NCI-H1930 (cell line): ENCODE measurements at places on chromosomes 5 and 9.

DNA sequence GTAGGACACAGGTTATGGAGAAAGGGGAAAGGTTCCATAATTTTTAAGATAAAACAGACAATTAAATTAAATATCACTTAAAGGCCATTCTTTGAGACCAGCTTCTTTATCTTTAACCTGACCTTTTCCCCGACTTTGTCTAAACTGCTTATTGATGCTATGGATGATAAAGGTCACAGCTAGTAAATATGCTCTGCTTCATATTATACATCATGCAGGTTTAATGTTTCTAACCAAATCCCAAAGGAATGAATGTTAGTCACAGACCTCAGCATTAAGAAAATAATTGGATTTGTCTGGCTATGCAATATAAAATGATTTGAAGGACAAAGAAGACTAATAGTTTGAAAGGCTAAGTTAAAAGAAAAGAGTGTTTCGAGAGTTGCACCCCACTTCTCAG, 147.6 kb downstream of the ST8SIA4 start:
- no peak for DNase-seq

- DNase-seq: no peak
Measured at GRCh38 chr9:4381744-4382143, 81.9 kb upstream of the GLIS3 start.

GRCh38 chr5:117982691-117983090, 1005.7 kb downstream of the DTWD2 start:
- no peak for DNase-seq

GRCh38 chr9:73202980-73203379, 51.3 kb downstream of the ANXA1 start:
- no peak for DNase-seq

DNA sequence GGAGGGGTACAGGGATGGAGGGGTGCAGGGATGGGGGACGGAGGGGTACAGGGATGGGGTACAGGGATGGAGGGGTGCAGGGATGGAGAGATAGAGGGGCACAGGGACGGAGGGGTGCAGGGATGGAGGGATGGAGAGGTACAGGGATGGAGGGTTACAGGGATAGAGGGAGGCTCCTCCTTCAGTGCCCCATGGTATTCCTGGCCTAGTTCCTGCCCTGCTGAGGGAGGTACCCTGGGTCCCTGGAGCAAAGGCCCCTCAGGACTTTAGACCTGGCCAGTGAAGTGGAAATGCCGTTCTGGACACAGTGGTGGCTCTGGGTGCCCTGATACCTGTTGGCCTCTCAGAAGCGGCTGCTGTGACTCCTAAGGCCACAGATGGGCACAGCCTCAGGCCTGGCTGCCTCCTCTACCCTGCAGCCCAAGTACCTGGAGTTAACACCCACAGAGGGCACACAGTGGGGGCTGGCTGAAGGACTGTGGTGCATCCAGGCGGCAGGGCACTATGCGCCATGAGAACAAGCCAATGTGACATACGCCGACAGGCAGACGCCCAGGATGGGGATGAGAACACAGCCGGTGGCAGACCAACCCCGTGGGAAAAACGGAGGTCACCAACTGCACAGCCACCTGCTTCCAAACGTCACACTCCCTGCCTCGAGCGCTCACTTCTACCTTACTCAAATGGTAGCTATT, 8.4 kb downstream of the PTGES2 start:
- no peak for DNase-seq

GRCh38 chr5:149872351-149873040, 72.1 kb downstream of the PDE6A start:
- DNase-seq: no peak

DNA sequence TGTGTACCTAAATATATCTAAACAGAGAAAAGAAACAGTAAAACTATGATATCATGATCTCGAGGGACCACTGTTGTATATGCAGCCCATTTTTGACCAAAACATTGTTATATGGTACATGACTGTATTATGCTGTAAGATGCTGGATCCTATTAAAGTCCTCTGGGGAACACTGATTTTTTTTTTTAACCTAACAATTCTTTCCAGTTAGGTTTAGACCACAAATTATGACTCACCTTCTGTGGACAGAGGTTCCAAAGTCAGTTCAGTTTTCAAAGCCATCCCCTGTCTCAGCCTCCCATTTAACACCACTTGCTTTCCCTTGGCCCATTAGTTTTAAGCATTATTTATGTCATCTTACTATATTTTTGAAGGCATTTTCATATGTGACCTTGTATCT, 27.1 kb downstream of the TRMO start:
- DNase-seq: no peak

- no peak for DNase-seq
Measured at GRCh38 chr5:100402071-100402470, 133.1 kb upstream of the FAM174A start.

DNA sequence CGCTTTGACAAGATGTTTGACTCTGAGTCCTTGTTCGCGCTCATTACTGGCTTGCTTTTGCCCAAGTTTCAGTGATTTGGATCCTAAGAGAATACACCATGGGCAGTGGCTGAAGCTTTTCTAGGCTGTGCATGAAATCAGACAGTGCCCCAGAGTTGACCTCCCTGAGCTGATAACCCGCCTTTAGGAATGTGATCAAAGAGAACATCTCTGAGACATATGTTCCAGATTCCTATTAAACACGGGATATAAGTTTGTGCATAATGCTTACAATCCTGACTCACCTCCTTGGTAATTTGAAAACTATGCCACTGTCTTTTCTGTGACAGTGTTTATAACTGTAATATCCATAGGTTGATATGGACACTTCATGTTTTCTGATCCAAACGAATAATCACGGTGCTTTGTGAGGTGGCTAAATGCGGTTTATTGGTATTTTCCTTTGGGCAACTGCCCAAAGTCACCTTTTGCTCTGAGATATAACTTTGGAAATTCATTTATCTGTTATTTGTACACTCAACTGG, 732.9 kb downstream of the MTRR start:
- no peak for DNase-seq

DNA sequence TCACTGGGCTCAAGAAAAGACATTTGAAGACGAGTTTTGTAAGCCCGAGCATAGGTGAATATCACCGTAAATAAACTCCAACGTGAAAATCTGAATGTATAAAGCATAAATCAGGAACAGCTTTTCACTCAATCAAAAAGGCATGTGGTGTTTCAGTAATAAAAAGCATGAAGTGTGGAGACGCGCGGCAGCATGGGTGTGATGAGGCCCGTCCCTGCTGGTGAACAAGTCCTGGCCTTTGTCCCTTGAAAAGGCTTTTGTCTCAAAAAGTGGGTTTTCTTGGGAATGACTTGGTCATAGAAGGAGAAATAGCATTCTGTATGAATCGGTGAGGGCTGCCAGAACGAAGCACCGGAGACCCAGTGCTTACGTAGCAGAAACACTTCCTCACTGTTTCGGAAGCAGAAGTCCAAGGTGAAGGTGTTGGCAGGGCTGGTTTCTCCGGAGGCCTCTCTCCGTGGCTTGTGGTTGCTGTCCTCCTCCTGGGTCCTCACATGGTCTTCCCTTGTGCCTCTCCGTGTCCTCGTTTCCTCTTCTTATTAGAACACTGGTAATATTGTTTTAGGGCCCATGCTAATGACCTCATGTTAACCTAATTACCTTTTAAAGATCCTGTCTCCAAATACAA, 24.9 kb downstream of the ROPN1L start:
- DNase-seq: no peak

DNA sequence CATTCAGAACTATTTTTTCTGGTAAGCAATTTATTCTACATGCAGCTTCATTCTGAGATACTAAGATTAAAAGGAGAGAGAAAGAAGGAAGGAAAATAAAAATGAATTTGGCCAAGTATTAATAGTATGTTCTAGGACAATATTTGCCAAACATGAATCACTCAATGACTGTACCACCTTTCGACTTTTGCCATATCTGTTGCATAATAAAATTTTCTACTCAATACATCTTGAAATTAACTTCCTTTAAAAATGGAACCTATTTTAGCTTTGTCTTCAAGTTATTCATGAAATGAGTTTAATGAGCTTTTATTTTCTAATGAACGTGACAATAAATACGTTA, 111.8 kb downstream of the MARCHF3 start:
- DNase-seq: no peak

DNA sequence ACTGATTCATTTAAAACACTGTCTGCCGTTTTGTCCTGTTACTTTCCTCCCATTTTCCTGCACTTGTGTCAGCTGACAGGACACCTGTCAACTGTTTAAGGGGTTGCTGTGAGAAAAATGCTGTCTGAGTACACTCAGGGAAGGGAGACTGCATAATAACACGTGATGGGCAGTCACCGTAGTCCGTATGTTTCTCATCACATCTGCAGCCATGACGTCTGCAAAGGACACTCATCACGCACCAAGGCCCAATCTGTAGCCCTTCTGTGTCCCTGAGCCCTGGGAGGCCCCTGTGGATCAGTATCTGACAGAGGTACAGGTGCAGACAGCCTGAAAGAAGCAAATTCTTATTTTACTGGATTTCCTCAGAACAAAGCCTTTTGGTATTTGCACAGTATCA, 396.3 kb downstream of the YTHDC2 start:
- DNase-seq: no peak

DNA sequence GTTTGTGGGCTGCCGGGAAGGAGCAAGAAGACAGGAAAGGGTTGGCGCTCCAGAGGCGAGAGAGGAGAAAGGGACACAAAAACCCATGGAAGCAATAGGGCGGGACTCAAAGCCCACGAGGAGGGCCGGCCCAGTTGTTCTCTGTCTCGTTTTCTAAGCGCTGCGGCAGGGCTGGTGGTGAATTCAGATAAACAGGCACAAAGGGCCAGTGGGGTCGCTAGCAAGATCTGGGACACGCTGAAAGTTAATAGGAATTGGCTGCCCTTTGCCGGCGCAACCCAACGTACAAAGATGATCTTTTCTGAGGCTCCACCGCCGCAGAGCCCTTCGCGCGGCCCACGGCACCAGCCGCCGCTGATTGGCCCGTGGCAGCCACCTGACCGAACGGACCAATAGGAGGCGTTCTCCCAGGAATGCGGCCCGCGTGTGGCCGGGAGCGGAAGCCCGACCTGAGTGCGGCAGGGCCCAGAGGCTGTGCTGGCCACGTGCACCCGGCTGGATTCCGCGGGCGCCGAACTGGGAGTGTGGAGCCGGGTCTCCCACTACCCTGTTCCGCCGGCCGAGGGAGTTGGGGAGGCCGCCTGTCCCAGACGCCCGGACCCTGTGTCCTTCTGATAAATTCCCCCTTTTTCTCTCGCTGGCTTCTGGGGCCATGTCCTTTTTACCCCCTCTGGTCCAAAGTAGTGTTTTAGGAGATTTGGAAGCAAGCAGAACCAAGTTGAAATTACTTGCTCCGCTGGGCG, 16.8 kb upstream of the NSD1 start:
- DNase-seq: peak; percentile 38

- DNase-seq: no peak
Measured at GRCh38 chr5:10308844-10309243, 1.1 kb upstream of the CMBL start.

- no peak for DNase-seq
Measured at GRCh38 chr5:89211836-89212235, 328.9 kb upstream of the MEF2C start.

GRCh38 chr9:18360005-18360404, 113.9 kb upstream of the ADAMTSL1 start:
- no peak for DNase-seq

GRCh38 chr5:177296581-177296980, 6.9 kb downstream of the RAB24 start:
- no peak for DNase-seq

- DNase-seq: no peak
Measured at GRCh38 chr9:33765411-33765810, 29.9 kb upstream of the PRSS3 start.

DNA sequence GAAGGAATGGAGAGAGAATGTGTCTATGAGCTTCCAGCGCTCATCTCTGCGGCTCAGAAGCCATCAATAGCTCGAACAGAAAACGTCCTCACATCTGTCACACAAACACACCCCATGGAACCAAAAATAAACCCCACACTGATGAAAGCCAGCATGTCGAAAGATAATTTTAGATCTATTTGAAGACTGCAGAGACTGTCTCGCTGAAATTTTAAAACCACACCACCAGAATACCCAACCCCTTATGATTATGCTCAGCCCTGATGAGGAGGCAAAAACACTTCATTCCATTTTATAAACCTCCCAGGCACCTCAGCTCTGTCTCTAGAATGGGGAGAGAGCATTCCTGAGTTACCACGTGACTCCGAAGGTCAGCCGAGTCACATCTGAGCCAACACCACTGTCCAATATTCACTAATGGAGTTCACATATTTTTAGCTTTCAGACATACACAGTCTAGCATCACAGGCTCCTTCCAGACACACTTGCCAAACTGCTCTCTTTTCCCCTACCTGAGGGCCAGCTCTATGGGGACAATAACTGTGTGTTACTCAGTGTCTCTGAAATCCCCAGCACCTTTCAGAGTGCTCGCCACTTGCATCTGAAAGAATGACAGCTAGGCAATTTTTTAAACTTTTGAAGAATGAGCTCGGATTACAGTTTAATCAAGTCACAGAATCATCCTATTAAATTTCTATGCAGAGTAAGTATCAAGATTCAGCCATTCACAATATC, 63.2 kb downstream of the SERINC5 start:
- no peak for DNase-seq

DNA sequence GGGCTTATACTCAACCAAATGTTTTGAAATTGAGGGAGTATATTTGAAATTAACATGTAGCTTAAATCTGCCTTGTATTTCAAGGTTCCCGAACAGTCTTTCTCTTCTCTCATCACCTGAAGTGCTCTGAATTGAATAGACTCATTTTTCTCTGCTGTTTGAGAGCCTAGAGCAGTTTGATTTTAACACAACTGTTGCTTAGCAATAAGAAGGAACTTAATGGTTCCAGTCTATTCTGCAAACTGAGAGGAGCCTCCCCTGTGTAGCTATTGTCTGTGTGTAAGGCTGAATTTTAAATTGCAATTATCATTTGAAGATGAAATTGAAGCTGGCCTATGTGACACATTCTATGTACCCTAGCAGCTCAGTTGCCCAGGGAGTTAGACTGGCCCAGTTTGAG, 87.1 kb upstream of the CKMT2 start:
- no peak for DNase-seq

DNA sequence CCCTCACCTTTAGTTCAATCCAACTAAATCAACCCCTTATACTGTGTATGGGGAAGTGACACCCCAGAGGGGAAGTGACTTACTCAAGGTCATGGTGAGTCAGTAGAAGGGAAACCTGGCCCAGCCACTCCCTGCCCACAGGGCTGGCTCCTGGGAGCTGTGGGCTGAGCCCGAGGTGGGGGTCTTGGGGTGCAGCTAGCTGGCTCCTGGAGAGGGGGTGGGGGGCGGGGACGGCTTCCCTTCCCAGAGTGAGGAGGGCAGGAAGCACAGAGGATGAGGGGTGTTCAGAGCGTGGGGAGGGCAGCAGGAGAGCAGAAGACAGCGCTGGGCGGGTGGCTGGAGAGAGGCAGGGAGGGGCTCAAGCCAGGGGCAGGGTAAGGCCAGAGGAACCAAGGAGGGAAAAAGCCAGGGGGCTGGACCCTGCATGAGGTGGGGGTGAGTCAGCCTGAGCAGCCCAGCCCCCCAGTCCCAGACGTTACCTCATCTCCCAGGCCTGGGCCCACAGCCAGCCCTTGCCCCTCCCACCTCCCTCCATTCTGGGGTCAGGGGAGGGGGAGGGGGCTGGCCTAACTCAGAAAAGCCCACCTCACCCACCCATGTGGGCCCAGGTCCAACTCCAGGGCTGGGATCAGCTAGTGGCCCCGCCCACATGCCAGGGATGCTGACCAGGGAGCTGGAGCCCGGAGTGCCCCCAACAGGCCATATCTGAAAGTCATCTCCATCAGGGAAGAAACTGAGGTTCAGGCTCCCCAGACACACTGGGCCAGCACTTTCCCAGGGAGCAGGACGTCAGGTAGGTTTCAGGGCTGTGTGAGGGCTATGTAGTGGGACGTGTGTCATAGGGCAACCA, 2.8 kb downstream of the PDLIM7 start:
- DNase-seq: no peak
